ENCODE measurements at places on chromosomes 12 and 14.

- no peak for DNase-seq
Observed at GRCh38 chr12:19891936-19892591, 452.8 kb downstream of the AEBP2 start.

DNA sequence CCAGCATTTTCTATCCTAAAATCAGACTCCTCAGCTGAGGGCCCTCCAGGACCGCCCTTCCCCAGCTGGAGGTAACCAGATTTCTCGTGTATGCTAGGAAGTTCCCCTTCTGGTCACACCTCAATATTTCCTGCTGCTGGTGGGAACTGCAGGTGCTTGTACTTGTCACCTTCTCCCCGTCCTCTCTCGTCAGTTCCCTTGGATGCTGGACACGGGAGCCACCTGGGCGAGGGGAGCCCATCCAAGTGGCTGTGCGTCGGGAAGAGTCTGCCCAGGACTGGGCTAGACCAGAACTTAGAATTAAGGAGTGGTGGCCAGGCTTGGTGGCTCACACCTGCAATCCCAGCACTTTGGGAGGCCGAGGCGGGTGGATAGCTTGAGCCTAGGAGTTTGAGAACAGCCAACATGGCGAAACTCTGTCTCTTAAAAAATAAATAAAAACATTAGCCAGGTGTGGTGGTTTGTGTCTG, 23.2 kb upstream of the KIF26A start:
- no peak for DNase-seq

- DNase-seq: no peak
Observed at GRCh38 chr12:663293-663871, at the start of gene NINJ2. Gene NINJ2, minus strand, starts transcription at chr12:663445. Its CDS starts 85 bp downstream, at chr12:663360.

DNA sequence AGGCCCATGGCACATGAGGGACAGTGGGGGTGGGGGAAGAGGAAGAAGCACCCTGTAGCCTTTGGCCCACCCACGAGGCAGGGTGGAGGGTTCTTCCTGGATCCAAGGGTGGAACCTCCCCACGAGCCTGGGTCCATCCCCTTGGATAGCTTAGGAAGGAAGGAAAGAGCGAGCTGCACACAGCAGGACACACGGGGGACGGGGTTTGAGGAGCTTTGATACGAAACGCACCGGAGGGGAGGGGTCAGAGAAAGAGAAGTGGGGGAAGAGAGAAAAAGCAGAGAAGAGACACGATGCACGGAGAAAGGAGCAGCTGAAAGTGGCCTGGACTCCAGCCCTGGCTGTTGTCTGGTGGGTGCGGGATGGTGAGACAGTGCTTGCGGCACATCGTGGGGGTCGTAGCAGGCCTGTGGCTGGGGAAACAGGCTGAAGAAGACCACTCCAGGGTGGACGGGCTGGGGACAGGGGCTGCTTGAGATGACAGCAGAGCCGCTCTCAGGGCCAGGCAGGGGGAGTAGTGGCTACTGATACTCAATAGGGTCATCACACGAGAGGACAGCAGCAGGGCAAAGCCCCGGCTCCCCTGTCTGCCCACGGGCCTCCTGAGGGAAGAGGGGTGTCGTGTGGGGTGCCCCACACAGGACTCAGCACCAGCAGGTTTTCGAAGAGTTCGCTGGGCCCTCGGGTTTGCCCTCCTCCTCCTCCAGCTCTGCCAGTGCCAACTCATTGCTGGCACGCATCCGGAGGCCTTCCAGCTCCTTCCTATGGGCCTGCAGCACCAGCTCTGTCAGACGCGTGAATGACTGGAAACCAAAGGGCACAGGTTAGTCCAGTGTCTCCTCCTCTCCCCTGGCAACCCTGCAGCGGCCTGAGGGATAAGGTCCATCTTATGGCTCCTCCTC, 5.4 kb upstream of the GPX2 start:
- no peak for DNase-seq

DNA sequence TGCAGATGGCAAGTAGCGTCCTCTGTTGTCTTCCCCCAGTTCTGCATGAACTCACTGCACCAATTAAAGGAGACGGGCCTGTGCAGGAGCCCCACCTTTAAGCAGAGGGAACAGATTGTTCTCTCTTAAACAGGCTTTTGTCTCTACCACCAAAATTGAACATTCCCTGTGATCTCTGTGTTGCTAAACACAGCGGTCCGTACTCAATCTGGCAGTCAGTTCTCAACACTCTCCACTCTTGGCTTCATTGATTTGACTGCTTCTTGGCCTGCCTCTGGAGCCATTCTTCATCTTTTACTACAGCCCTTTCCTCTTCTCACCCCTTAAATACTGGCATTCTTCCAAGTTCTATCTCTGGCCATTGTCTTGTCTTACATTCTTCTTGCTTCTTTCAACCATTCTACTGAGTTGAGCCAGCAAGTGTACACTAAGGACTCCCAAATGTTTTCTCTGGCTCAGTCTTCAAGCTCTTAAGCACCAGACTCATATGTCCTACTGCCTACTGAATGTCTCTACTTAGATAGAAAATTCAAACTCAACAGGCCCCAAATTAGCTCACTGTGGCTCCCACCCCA, 8.0 kb upstream of the NT5DC3 start:
- DNase-seq: no peak
